ENCODE measurements at places on chromosomes 7 and 10.

DNA sequence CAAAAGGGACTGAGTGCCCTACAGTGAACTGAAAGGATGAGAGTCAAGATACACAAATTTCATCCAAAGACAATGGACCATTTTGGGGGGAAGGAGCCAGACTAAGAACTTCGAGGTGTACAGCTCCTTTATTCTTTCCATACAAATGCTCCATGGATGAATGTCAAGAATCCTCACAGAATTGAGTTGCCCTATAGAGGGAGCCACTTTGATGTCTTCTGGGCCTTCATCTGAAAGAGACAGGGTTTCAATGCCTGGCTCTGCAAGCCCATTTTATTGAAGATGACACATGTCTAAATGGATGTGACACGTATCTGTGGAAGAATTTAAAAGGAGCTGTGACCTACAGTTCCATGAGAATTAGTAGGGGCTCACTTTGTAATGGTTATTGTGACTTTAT lies 32.0 kb upstream of the NRG3 start:
- DNase-seq: no peak

- DNase-seq: no peak
These were observed 11.5 kb upstream of the PLAU start for GRCh38 chr10:73899423-73899822.

DNA sequence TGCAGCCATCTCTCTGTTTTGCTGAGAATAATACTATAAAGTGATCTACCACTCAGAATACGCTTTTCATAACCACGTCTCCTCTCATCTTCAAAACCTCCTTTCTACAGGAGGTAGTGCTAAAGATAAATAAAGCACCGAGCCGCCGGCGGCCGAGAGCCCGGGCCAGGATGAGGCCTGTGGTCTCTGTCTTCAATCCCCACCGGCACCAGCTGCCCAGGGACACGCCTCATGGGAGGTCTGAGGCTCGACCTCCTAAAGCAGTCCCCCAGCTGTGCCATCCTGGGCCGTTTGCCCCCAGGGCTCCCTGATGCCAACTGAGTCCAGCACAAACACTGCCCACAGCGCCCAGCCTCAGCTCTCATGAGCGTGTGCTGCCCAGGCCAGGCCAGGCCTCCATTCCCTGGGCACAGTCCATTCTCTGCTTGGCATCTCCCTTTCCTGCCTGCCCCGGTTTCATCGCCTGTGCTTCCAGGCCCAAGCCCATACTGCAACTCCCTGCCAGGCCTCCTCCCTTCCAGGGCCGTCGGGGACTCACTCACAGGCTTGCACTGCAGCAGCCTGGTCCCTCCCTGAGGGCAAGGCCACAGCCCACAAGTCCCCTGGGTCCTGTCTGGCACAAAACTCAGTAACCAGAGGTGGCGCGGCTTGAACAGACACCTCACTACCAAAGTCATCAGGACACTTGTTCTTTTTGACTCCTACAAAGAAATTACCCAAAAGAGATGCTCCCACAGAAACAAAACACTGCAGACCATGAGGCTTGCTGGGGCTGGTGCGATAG lies 2.5 kb downstream of the INTS1 start:
- no peak for DNase-seq

- DNase-seq: no peak
These were observed 766.1 kb upstream of the IGFBP3 start for GRCh38 chr7:46687203-46687602.

DNA sequence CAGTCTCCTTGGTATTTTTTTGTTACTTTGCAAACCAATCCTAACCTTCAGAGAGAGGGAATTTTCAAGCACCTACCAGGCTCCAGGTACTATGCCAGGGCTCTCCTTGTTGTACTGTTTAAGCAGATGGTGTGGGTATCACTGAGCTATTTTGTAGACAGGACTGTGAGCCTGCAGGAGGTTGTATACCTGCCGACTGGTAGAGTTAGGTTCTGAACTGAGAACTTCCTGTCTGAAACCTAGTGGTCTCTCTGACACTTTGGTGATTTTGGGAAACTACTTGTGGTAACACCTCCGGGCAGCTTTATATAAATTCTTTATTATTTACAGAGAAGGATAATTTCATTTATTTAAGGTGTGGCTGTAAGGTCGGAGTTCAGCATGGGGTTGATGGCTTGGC lies 4.6 kb downstream of the ZNF853 start:
- DNase-seq: no peak

GRCh38 chr7:64098-64915 lies 128.1 kb upstream of the FAM20C start:
- no peak for DNase-seq

Data from activated gamma-delta T cell treated with anti-CD3 and anti-CD28 coated beads, Interleukin-2, amount 50 U/mL, for 16 hours (primary cell).